Hypothalamus (tissue), 51 donors: ENCODE measurements at places on chromosomes 7 and 10.

DNA sequence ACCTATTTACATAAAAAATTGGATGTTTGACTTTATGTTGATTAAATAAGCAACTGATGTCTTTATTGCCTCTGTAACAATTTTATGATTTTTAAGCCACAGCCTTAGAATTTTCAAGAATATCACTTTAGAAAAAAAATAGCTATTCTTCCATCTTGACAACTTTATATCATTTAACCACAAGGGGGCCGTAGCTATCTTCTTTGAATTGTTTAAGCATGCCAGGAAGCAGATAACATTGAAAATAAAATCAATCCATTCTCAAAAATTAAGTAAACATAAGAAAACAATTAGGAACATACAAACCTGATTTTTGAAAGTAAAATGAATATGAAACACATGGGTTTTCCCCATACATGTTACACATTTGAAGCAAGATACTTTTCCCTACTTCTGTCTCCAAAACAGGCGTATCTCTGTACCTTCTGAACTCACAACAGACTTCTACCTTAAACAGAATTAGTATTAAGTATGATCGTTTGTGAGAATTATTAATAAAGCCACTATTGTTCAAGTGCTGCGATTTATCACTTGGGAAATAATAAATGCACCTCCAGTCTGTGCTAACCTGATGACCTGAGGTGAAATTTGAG lies 209.0 kb downstream of the CACNA2D1 start:
- no peak for DNase-seq

- no peak for DNase-seq
Observed at GRCh38 chr10:97612386-97612785, 20.9 kb downstream of the MORN4 start.

DNA sequence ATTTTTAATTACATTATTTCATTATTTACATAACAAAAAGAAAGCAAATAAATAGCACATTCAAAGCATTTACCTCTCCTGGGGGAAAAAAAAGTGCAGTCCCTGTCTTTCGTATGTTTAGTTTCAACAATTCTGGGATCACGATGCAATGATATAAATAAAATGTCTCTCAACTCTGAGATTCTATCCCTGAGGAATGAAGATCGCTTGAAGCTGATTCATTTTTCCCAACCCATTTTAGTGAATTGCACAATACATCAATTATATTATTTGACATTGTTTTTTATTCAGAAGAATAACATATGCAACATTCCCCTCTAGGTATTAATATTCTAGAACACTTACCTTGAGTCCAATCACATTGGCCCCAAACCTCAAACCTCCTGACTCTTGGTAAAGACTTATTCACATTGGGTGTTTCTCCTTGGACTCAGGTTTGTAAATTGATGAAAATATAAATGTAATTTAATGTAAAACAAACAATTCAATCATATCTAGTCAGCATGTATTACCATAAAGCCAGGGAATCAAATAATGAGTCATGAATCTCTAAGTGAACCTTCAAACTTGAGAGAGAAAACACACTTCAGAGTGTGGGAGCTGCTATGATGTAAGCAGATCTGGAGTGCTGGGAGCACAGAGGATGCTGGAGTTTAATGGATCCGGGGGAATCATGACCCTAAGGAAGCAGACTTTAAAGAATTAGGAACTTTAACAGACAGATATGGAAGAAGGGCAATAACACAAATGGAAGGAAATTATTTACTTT lies 5.3 kb upstream of the SCIN start:
- no peak for DNase-seq

- DNase-seq, result no peak
Observed at GRCh38 chr10:100786591-100786990, 41.2 kb downstream of the PAX2 start.

DNA sequence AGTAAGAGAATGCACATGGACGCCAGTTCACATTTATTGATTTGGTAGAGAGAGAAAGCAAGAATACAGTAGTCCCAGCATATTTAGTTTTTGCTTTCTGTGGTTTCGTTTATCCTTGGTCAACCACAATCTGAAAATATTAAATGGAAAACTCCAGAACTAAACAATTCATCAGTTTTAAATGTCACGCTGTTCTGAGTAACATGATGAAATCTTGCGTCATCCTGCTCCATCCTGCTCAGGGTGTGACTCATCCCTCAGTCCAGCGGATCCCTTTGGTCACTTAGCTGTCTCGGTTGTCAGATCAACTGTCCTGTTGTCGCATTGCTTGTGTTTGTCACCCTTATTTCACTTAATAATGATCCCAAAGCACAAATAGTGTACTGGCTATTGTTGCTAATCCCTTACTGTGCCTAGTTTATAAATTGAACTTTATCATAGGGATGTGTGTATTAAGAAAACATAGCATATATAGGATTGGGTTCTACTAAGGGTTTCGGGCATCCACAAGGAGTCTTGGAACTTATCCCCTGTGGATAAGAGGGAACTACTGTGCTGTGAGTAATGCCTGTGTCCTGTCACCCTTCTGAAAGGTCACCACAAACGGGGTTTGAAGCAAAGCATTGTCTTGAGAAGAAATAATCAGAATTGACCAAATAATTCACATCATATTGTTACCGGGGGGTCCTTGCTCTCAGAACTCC lies 73.6 kb downstream of the OTUD1 start:
- DNase-seq, result no peak

- DNase-seq, result no peak
Observed at GRCh38 chr7:21367537-21367936, 60.3 kb upstream of the SP4 start.

- DNase-seq, result no peak
Observed at GRCh38 chr10:98208925-98209324, 59.1 kb downstream of the LOXL4 start.

DNA sequence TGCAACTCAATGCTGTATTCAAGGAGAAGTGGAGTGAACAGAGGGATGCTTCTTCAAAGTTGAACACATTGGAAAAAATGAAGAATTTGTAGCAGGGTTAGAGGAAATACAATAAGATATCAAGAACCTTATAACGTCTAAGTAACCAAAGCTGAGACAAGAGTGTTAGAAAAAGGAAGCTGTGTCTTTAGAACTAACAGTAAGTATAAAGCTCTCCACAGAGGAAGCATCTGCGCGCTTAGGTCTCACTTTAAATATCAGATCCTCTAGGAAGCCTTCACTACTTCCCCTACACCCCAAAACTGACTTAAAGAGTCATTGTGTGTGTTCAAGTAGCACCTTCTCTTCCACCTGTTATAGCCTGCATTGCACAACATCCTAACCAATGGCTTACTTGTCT lies 43.0 kb downstream of the CH25H start:
- no peak for DNase-seq

DNA sequence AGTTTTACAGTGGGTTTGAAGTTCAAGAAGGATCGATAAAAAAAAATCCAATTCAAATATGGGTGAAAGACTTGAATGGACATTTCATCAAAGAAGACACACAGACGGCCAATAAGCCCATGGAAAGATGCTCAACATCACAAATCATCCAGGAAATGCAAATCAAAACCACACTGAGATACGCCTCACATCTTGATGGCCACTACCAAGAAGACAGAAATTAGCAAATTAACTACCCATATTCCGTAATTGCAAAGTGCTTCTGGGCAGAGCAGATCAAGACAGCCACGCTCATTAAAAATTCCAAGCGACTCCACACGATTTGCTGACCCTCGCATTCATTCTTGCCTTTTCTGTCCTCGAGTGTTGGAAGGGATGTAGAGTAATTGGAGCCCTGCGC lies 34.1 kb upstream of the PPP2R2D start:
- DNase-seq, result no peak

GRCh38 chr7:24877790-24878311 lies 102.1 kb downstream of the OSBPL3 start:
- DNase-seq, result no peak

- no peak for DNase-seq
Observed at GRCh38 chr7:17293481-17293880, 5.0 kb upstream of the AHR start.

GRCh38 chr7:43537765-43538403 lies 45.0 kb upstream of the STK17A start:
- no peak for DNase-seq

DNA sequence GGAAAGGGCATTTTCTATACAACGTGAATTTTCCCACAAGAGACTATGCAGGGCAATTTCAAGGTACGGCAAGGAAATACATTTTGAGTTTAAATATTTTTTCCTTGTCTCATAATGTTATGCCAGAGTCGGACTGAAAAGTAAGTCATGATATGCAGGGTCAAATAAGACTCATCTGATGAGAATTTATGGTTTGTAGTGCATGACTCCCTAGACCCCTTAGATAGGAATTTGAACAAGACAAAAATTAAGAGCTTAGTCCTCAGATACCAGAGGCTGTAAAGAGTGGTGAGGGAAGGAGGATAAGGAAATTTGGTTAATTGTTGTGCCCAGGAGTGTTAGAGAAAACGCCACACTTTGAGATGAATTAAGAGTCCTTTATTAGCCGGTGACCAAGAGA lies 616.6 kb downstream of the XPNPEP1 start:
- no peak for DNase-seq

DNA sequence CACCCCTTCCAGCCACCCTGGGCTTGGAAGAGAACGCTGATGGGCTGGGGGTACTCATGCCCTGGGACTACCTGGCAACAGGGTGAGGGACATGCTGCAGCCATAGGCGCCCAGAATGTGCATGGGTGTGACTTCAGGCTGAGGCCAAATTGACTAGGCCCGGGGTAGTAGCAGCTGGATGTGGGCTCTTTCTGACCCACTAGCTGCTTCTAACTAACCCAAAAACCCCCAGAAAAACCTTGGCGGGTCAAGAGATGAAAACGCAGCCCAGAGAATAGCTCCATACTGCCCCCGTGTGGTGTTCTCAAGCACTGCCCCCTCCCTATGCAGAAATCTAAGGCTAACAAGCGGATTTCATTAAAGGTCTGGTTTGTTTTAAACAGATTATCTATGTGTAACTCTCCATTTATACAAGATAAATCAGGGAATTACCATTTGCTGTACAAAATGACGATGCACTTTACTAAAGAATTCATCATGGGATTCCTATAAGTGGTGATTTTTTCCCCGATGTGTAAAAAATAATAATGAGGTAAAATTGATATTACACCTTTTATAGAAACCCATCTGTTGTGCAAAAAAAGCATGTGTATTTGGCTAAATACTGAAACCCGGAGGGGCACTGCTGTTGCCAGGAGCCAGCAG lies 4.2 kb downstream of the SMARCD3 start:
- DNase-seq, result no peak

GRCh38 chr10:62075414-62075813 lies 173.9 kb downstream of the ARID5B start:
- DNase-seq, result no peak

- DNase-seq, result no peak
Observed at GRCh38 chr10:69367469-69367868, 49.2 kb downstream of the TACR2 start.

DNA sequence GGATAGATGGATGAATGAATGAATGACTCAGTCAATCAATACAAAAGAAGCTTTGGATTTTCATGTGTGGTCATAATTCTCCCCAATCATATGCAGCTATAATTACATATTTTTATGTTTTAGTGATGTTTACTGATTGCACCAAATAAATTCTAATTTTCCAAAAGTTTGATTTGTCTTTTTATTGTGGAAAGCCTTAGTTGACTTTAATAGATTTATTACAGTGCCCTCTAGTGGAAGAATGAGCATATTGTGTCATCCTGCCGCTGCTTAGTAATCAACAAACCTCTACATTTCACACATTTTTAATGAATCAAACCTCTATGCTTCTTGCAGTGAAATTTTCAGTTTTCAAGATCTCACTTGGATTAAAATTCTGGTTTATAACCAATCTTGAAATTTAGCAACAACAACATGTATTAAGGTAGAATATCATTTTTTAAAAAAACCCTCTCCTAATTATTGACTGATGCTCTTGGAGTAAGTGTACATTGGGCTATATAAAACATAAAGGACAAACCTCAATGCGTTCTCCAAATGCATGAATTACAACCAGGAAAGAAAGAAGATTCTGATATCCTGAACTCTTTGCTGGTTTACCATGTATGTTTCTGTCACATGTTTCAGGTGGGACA lies 55.6 kb upstream of the PNLIP start:
- DNase-seq, result no peak

GRCh38 chr7:47327698-47328391 lies 254.1 kb downstream of the TNS3 start:
- DNase-seq, result peak; percentile 88

DNA sequence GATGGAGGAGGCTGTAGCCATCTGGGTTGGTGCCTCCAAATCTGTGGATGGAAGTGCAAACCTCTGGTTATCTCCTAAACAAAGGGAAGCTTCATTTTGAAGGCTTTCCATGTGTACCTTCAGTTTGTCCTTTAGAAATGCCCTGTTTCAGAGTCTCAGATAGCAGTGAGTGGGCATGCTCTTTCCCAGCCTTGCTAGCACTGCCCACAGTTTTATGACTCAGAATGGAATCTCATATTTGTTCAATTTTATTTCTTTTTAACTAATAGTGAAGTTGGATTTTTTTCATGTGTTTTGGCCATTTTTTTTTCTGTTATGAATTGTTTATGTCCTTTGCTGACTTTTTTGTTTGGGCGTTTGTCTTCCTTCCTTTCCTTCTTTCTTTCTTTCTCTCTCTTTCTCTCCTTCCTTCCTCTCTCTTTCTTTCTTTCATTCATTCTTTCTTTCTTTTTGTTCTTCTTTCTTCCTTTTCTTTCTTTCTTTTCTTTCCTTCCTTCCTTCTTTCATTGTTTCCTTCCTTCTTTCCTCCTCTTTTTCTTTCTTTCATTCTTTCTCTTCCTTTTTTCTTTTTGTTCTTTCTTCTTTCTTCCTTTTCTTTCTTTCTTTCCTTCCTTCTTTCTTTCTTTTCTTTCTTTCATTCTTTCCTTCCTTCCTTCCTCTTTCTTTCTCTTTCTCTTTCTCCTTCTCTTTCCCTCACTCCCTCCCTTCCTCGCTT lies 25.6 kb downstream of the PRF1 start:
- no peak for DNase-seq

GRCh38 chr10:78353636-78354035 lies 320.0 kb downstream of the RPS24 start:
- DNase-seq, result no peak

DNA sequence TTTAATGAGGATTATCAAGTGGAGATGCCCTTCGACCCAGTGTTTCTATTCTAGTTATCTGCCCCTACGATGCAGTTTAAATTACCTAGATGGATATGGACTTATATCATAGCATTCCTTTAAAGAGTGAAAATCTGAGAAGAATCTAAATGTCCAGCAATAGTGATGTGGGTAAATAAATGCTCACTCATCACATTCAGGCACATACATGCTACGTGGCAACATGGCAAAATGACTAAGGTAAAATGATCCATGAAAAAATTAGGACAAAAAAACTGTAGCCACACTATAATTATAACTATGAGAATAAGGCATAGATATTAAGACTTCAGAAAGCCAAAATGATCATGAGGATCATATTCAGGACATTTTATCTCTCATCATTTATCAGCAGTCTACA lies 82.4 kb upstream of the PDE1C start:
- DNase-seq, result no peak

DNA sequence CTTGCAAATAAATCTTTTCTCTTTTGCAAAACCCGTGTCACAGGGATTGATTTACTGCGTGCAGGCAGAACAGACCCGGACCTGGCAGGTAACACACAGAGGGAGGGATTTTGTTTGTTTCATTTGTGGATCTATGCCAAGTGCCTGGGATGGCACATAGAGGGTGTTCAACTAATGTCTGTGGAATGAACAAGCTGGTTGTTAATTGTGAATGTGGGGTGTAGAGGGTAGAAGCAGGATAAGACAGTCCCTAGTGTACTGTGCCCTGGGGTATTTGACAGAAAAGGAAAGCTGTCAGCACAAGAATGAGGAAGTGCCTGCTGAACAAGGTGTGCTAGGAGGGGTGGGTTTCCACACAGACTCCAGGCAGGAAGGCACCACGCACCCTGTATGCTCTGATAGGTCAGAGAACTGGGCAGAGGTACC lies 331.8 kb downstream of the CALN1 start:
- DNase-seq, result no peak
